ENCODE measurements at places on chromosomes 12 and 14. TPM values are rescaled to one million over a fixed set of nuclear protein-coding genes. Genes with fewer than 3 reads are reported as not detected.

GRCh38 chr12:117031843-117032592 lies 67.2 kb downstream of the TESC start:
- DNase-seq = no peak

DNA sequence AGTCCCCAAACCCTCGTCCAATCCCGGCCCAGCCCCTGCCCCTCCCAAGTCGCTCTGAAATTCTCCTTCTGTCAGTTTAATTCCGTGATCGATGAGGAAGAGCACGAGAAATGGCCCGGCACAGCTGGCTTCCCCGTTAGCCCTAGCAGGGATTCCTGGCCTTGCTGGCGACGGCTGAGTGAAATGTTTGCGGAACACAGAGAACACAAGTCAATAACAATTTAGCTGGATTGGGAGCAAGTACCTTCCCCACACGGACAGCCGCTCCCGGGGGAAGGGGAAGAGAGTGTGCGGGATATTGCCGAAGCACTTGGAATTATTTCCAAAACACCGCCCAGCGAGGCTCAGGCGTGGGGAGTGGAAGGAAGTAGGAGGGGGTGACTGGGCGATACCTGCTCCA lies 134.6 kb downstream of the RBM19 start:
- no peak for DNase-seq

- no peak for DNase-seq
Measured at GRCh38 chr12:48812389-48812788, 5.9 kb upstream of the CACNB3 start.

DNA sequence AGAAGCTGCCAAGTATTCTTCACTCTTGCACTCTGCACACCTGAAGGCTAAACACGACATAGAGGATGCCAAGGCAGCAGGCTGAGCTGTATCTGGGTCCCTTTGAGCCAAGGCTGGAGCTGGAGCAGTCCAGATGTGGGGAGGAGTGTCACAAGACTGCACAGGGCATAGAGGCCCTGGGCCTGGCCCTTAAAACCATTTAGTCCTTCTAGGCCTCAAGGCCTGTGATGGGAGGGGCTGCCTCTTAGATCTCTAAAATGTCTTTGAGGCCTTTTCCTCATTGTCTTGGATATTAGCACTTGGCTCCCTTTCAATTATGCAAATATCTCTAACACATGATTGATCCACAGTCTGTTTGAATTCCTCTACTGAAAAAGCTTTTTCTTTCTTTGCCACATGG lies 28.0 kb upstream of the C14orf132 start:
- no peak for DNase-seq

- DNase-seq = no peak
Measured at GRCh38 chr14:56274556-56274955, 156.3 kb downstream of the PELI2 start.

- no peak for DNase-seq
Measured at GRCh38 chr12:5050542-5050941, 6.9 kb downstream of the KCNA5 start.

- no peak for DNase-seq
Measured at GRCh38 chr12:86711731-86712130, 455.5 kb upstream of the MGAT4C start.

- no peak for DNase-seq
Measured at GRCh38 chr12:88471331-88472045, 108.8 kb downstream of the KITLG start.

DNA sequence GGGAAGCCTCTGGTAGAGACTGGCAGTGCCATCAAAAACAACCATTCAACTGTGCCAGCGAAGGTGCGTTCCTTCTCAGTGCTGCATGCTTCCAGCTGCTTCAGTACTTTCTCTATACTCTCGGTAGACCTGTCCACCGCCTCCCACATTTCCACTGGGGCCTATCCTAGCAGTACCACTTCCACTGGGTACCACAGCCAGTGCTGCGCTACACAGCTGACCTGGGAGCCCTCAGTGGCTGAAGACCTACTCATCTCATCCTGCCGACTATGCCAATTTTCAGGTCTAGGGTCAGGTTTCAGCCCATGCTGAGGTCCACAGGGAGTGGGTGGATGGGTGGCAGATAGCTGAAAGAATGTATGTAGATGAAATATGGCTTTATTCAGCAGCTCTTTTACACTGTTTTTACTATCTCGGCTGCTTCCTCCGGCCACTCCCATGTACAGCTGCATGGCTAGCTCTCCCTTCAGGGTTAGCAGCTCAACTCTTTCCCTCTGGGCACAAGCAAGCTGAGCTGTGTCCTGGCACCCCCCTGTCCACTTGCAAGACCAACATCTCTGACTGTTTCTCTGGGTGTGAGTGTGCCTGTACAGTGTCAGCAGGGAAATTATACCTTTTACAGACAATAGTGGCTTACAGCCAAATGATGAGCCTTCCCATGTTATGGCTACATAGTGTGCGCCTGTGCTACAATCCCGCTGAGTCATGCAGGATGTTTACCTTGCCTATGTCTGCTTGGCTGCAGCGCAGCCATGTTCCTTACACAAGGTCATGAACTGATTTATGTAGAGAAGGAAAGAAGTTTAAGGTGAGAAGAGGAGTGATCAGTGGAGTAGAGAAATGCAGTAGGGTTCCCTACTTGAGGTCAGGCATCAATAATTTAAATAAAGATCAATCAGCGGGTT lies 125.7 kb upstream of the DDHD1 start:
- no peak for DNase-seq

DNA sequence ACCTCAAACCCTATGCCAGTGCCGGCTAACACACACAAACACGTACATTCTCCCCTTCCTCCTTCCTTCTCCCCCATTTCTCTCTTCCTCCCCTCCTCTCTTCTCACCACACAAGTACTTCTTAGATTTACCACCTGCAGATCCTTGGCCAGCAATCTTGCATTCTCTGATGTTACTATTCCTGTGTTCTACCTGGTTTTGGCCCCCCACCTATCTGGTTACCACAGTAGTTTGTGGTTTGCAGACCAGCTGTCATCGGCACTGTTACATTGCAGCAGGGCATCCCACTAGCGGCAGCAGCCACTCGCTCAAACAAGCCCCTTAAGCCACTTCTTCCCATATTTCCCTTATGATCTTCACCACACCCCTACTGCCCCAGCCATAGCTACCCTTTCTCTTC lies 3.9 kb downstream of the ABHD4 start:
- DNase-seq = no peak

GRCh38 chr14:33184587-33184986 lies 245.9 kb downstream of the NPAS3 start:
- no peak for DNase-seq

DNA sequence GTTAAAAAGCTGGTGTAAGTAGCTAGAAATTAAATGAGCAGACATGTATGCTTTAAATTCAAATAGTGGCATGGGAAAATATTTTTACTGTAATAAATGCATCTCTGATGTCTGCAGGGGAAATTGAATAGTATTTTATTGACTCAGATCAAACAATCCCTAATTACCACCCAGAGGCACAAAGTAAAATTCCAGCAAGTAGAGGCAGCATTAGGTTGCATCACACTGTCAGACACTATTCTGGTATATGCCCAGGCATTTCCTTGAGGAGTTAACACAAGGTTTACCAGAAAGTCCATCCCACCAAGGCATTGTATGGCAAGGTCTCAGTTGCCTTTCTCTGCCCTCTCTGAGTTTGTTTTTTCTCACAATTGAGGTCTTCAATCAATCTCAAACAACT lies 201.6 kb upstream of the KITLG start:
- DNase-seq = no peak

DNA sequence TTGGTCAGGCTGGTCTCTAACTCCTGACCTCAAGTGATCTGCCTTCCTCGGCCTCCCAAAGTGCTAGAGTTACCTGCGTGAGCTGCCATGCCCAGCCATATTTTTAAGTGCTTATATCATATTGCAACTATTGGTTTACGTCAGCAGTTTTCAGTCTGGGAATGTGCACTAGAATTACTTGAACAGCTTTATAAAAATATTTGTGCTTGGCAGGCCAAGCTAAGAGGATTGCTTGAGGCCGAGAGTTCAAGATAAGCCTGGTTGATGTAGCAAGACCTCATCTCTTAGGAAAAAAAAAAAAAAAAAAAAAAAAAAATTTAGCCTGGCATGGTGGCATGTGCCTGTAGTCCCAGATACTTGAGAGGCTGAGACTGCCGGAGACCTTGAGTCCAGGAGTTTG lies 17.1 kb downstream of the KIAA0586 start:
- DNase-seq = no peak

DNA sequence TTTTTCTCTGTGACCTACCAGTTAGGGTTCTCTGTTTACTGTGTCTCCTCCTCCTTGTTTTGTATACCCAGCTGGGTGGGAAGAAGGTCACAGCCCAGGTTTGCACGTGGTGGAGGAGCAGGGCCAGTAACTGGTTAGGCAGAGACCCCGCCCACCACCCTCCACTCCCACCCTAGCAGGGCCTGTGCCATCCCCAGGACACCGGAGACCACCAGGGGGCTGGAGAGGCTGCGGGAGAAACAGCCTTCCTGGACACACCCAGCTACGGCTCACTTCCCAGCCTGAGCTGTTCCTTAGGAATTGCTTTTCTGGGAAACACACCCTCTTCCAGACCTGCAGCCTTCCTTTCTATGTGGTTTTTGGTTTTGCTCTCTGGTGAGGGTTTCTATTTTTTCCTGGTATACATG lies 21.1 kb downstream of the BDKRB2 start:
- DNase-seq = no peak

The KRT6C gene
- polyA plus RNA-seq = not detected

The FAM234B gene
- polyA plus RNA-seq = 13.8 TPM

The MANSC4 gene
- polyA plus RNA-seq = 0.24 TPM

The KLRC2 gene
- not detected for polyA plus RNA-seq

The LALBA gene
- not detected for polyA plus RNA-seq

The TMEM132D gene
- 1.6 TPM for polyA plus RNA-seq

The RND1 gene
- 3.0 TPM for polyA plus RNA-seq

All from renal pelvis (tissue), 12 donors.